Calu3 (cell line): ENCODE measurements at places on chromosomes 2 and 18. TPM values are rescaled to one million over a fixed set of nuclear protein-coding genes. Genes with fewer than 3 reads are reported as not detected.

GRCh38 chr2:102461188-102461587 lies 11.8 kb upstream of the SLC9A4 start:
- DNase-seq = no peak

RTN4 gene
- 386 and 394 TPM in 2 replicates for total RNA-seq

GRCh38 chr18:58862851-58863538 lies 1.7 kb upstream of the ZNF532 start:
- DNase-seq = no peak

DNA sequence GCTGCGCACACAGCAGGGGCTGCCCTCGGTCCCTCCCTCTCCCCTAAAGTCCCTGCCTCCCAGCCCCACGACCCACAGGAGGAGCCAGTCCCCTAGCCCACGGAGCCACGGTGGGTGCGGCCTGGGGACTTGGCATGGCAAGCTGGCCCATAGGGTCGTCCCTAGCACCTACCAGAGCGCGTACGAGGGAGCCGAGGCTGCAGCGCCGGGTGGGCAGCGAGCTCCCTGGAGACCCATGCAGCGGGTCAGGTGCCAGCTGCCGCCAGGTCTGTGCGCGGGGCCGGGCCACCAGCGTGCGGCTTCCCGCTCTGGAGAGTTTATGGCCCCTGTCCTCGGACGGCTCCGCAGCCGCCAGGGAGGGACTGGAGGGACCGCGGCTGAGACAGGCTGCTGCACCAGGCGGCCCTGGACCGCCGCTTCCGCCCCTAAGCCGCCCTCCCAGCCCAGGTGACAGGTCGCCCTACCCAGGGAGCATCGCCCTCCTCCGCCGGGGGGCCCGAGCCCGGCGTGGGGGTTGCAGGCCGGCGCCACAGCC lies 273.6 kb downstream of the CCDC74A start:
- no peak for DNase-seq
